ENCODE measurements at places on chromosomes 6 and 20.

DNA sequence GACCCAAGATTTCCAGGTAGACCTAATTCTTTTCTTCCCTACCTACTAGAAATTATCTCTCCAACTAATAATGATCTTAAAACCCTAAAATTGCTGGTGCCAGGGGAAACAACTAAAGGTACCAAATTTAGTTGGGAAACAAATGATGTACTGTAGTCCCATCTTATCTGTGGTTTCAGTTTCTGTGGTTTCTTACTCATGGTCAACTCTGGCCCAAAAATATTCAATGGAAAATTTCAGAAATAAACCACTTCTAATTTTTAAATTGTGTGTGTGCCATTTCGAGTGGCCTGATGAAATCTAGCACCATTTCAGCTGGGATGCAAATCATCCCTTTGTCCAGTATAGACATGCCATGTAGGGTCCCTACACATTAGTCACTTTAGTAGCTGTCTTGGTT lies 475.2 kb upstream of the EPHA7 start:
- DNase-seq: no peak

GRCh38 chr6:25442898-25443297 lies 163.7 kb downstream of the CARMIL1 start:
- DNase-seq: no peak

GRCh38 chr6:6474170-6474920 lies 114.2 kb upstream of the LY86 start:
- DNase-seq: no peak

GRCh38 chr6:146582857-146583256 lies 15.9 kb upstream of the ADGB start:
- no peak for DNase-seq

- DNase-seq: no peak
Measured at GRCh38 chr20:61347443-61347842, 95.4 kb downstream of the CDH4 start.

DNA sequence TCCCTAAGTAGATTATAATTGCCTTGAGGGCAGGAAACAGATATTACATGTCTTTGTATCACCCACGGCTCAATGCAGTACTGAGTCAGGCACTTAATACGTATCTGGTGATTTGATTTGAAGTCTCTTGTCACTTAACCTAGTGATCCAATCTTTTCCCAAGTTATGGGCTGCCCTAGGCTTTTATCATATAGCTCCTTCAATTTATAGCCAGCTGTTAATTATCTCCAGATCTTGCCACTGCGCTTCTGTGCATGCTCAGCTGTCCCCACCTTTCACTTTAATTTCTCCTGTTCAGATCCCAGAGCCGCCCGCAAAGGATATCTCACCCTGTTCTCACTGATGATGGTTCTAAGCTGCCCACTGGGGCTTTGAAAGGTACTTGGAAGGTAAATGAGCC lies 41.9 kb downstream of the SNHG17 start:
- DNase-seq: no peak

- DNase-seq: no peak
Measured at GRCh38 chr6:1896897-1897296, 287.2 kb downstream of the FOXC1 start.
